ENCODE measurements at places on chromosomes 3 and 15.

GRCh38 chr3:20235796-20236195, 49.8 kb upstream of the SGO1 start:
- DNase-seq, result no peak

DNA sequence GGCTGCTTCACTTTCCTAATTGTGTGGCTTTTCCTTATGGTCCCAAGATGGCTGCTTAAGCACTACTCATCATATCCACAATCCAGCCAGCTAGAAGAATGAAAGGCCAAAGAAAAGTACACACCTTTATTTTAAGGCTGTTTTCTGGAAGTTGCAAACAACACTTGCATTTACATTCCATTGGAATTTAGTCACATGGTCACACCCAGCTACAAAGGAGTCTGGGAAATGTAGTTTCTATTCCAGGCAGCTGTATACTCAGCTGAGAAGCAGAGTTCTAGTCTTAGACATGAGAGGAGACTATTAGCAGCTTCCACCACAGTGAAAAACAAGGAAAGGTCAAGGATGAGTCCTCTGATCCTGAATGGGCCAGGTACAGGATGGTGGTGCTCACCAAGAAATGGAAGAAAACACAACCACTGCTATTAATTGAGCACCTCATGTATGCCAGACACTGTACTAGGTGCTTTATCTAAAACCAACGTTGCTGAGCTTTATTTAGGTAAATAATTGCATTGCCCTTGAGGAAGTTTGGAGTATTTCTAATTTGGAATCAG, 28.0 kb upstream of the ATG7 start:
- DNase-seq, result no peak

DNA sequence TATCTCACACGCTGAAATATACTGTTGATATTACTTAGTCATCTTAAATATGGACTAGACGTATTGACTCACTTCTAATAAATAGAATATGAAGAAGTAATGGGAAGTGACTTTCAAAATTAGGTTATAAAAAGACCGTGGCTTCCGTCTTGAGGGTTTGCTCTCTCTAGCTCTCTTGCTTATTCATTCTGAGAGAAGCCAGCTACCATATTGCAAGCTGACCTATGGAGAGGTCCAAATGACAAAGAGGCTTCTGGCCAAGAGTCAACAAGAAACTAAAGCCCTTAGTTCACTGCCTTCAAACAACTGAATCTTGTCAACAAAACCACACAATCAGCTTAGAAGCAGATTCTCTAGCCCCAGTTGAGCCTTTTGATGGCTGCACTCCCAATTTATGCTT, 46.1 kb downstream of the SLC9C1 start:
- DNase-seq, result no peak

DNA sequence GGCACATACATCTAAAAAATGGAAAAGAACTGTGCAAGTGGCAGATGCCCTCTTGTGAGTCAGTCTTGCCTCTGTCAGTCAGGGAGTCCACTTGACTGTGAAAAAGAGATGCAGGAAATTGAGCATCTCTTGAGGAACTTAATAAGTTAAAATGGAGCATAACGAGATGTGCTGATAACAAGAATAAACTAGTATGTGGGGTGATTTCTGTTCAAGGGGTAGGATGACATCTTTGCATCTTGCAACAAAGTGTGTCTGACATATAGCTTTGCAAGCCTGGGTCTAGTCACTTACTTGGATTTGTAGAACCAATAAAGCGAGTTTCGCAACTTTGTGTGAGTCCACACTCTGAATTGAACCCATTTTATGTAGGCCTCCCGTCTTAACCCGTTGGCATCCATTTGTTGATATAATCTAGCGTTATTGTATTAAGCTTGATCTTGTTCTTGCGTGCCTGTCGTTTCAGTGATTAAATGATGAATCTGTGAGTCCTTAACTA, 2.2 kb downstream of the USP3 start:
- no peak for DNase-seq

GRCh38 chr15:90400005-90400758, 12.1 kb downstream of the IQGAP1 start:
- DNase-seq, result no peak

DNA sequence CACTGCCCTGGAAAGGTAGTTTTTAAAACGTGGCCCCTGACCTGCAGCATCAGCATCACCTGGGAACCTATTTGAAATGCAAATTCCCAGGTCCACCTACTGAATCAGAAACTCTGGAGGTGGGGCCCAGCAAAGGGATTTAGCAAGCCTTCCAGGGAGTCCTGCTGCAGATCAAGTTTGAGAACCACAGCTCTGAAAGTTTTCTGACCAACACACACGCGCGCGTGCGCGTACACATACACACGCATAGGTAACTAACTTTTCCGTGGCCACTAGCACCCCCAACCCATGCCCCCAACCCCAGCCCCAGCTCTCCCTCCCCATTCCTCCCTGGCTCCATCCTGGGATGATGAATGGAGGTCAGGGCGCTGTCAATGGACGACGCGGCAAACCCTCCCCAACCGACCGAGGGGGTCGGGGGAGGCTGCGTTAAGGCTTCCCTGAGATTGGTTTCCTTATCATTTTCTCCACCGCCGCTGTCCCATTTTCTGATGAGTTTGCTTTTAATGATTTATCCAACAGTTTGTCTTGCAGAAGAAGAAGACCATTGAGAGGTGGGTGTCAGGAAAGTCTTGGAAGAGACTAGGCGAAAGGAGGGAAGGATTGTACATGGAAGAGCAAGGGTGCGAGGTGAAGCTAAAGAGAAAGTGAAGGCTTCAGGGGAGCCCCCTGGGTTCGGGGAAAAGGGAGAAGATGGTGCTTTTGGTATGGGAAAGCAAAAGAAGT, 590 bp upstream of the BOC start:
- peak; percentile 49 for DNase-seq
